PC-3 (cell line): ENCODE measurements at places on chromosomes 13 and 19. TPM values are rescaled to one million over a fixed set of nuclear protein-coding genes. Genes with fewer than 3 reads are reported as not detected.

GRCh38 chr13:112113348-112113747 lies 46.4 kb downstream of the SOX1 start:
- H3K4me3 ChIP-seq = no peak overlapping the region
- H3K36me3 ChIP-seq = no peaks in the 10 kb centered on the region
- H3K4me1 ChIP-seq = no peaks in the 10 kb centered on the region
- no peak for DNase-seq
- peaks cover 63% of the 10 kb centered on the region for H3K27me3 ChIP-seq

GRCh38 chr13:114128624-114129522 lies 3.5 kb downstream of the RASA3 start:
- H3K4me3 ChIP-seq = peak overlapping the region; percentile 69; the same call in 1 of the 2 replicates
- no peaks in the 10 kb centered on the region for H3K27me3 ChIP-seq
- peak overlapping the region; percentile 80 for H3K27ac ChIP-seq
- peaks cover 22% of the 10 kb centered on the region for H3K4me1 ChIP-seq

- no peaks in the 10 kb centered on the region for H3K27me3 ChIP-seq
- peaks cover 46% of the 10 kb centered on the region for H3K36me3 ChIP-seq
- peaks cover 8% of the 10 kb centered on the region; the same call in 1 of the 2 replicates for H3K4me1 ChIP-seq
- DNase-seq = no peak
Measured at GRCh38 chr19:44499559-44499958, 763 bp downstream of the ZNF180 start.

DNA sequence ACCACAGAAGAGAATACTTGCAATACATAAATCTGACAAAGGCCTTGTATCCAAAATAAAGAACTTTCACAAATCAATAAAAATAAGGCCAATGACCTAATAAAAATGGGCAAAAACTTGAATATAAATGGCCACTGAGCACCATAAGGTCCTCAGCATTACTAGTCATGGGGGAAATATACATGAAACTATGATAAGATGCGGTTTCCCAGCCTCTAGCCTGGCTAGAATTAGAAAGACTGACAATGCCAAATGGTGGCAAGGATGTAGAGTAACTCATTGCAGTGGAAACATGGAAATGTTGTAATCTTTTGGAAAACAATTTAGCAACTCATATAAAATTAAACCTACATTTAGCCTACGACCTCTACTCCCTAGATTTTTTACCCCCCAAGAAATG lies 227.1 kb downstream of the GGACT start:
- H3K27me3 ChIP-seq = no peaks in the 10 kb centered on the region
- peak; percentile 24 for DNase-seq
- H3K27ac ChIP-seq = no peak overlapping the region
- H3K4me3 ChIP-seq = no peak overlapping the region

The ZNF780A gene
- total RNA-seq = 3.3 and 9.0 TPM in 2 replicates
